Activated CD4-positive, alpha-beta T cell treated with anti-CD3 and anti-CD28 coated beads, Interleukin-2, amount 10 ng/mL, durations not matched to agents 24 days and 14 days (primary cell): ENCODE measurements at places on chromosomes 5 and 9. TPM values are rescaled to one million over a fixed set of nuclear protein-coding genes. Genes with fewer than 3 reads are reported as not detected.

Gene GAS1
- total RNA-seq, result 0.14 TPM in 2 replicates

DNA sequence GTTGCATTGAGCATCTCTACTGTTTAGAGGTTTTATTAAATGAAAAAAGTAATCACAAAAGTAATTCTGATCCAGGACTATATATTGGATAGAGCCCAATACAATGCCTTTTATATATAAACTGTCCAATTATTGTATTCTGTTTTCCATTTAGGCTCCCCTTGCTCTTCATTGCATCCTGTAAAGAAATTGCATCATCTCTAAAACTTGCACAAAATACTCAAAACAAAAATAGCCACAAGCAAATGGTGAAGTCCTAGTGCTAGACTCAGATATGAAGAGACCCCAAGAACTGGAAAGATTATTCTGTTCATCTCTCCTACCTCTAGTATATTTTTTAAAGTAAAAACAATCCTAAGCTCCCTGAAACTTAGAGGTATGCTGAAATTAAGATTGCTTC, 195.8 kb downstream of the NNT start:
- DNase-seq, result no peak

DNA sequence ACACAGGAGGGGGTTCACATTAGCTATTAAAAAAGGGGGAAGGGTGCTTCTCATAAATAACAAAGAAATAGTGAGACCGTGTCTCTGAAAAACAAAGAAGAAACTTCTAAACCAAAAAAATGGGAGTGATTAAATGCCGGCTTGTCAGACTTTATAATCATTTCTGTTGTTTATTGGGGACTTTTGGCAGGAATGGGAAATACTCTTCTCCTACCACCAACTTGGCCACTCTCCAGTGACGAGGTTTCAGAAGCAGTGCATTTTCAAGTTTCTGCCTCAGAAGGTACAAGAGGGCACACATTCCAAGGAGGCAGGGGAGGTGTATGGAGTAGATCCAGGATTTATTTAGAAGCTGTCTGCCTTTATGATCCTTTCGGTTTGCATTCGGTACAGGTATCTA, 46.2 kb downstream of the LIX1 start:
- no peak for DNase-seq

DNA sequence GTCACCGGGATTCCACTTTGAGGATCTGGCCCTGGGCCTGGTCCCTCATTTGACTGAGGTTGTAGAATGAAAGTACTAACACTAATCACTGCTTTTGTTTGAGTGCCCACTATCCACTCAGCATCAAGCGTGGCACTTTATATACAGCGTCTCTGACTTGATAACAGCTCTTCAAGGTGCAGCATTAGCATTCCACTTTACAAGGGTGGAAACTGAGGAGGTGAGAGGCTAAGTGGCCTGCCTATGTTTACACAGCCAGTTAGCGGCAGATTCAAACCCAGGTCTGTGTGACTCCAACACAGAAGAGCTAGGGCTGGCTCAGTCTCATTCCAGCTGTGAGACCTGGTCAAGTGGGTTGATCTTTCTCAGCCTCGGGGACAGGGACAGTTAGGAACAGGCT, 5.9 kb downstream of the KCNMB1 start:
- DNase-seq, result no peak

Gene GRXCR2
- total RNA-seq, result not detected in 2 replicates

- DNase-seq, result no peak
Measured at GRCh38 chr5:170541146-170541769, 37.4 kb downstream of the KCNIP1 start.

GRCh38 chr5:172897481-172898217, 61.6 kb upstream of the RPL26L1 start:
- DNase-seq, result peak; percentile 63

DNA sequence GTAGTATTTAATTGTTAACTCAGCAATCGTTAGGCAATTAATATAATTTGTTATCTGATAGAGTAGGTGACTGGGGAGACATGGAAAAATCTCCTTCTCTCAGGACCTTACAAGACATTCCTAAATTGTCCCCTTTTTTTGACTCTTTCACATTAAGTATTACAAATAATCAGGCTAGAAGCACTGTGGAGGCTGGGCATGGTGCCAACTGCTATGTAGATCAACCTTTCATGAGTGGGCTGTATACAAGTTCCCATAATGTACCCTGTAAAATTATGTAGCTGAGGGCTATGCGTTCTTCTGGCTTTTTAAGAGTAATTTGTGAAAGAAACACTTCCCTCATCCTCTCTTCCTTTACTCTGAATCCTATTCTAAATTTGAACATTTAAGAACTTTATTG, 140.2 kb downstream of the NFIB start:
- DNase-seq, result no peak

DNA sequence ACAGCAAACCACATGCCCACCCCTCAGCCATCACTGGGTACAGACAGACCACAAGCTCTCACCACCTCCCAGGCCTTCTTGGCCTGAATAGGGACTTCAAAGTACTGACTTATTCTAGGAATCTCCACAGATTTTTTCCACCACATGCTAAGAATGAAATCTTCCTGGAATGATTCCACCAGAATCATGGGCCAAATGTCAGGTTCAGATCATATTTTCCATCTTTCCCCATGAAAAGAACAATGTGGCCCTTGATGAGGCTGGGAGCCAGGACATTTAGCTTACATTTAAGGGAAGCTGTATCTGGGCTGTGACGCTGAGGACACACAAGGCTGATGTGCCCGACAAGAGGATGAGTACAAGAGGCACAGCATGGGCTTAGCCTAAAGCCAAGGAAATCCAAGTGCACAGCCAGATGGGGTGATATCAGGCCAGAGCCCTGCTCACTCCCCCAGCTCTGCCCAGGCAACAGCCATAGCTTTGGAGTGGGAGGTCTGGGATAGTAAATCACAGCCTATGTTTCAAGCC, 28.1 kb downstream of the ACSL6 start:
- DNase-seq, result no peak

DNA sequence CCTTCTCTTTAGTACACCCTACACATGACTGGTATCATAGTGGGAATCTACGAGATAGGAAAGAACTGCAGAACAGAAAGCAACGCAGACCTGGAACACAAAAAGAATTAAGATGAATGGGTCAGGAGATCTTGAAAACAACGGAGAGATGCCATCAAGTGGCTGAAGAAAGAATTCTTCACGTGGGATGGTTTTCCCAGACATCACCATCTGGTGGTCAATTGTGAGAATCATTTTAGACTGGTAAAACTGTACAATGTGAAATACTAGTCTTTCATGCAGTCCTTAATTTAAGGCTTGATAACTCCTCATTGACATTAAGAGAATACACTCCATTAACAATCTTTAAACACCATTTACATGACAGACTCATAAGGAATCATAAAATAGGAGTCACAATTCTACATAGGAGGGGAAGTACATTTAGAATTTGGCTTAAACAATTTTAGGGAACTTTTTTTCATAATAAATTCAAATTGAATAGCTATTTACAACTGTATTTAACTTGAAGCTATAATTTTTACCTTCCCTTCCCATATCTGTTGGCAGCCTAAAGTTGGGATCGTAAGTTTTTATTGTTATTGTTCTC, 128.4 kb upstream of the TRPM3 start:
- peak; percentile 57 for DNase-seq

- DNase-seq, result no peak
Measured at GRCh38 chr5:104731331-104731730, 1168.7 kb upstream of the NUDT12 start.

DNA sequence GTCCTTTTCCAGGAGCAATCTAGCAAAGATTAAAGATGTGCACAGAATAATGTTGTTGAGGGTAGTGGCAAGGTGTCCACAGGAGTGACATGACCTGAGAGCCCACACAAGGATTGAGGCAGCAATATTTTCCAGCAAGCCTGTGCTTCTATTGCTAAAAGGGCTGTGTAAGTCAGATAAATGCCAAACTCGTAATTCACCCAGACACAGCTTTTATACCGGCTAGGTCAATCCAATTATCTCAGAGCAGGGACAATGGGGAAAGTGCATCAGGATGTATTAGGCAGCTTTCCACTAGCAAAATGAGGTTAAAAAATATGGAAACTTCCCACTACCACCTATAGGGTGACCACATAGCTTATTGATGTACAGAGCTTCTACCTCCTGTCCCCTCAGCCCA, 34.8 kb upstream of the RAB3C start:
- no peak for DNase-seq

DNA sequence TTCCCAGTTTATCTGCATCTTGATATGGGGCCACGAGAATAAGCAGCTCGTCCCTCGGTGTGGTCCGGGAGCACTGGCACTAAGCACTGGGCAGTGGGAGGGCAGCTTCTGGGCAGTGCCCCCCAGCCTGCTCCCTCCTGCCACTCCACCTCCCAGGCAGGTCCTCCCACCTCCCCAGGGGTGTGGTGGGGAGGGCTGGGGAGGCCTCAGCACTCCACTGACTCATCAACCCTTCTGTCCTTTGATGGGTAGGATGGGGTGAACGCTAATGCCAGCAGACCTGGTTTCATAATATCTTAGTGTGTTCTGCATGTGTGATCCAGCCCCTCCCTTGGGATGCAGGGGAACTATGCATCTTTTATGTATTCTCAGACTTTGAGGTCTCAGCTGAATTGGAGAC, 62.2 kb upstream of the GNE start:
- no peak for DNase-seq

DNA sequence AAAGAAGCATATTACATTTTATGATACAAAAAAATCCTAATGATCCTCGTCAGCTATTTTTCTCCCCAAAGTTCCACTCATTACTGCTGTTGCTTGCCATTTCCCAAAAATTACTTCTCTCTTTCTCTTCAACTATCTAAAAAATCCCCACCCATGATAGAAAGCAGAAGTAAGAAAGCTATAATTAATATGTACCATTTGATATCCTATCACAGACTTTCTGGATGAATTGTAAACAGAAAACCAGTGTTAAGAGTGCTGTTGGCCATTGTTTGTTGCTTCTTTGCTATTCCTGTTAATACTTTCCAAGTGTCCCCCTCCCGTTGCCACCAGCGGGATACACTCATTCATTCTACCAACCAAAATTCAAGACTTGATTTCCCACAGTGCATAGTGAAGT, 136.3 kb upstream of the SMARCA2 start:
- DNase-seq, result no peak

Gene SUSD1
- total RNA-seq, result 3.4 and 4.8 TPM in 2 replicates
